Stimulated activated CD4-positive, alpha-beta T cell treated with anti-CD3 and anti-CD28 coated beads, Interleukin-1b, Interleukin-23, amount 100 ng/mL, for 4 hours (primary cell): ENCODE measurements at places on chromosomes 4 and X.
A peak's percentile ranks its signal among the peaks of the same experiment; 100 is the strongest.

GRCh38 chr4:24850674-24851073, 55.3 kb downstream of the SOD3 start:
- DNase-seq, result no peak

DNA sequence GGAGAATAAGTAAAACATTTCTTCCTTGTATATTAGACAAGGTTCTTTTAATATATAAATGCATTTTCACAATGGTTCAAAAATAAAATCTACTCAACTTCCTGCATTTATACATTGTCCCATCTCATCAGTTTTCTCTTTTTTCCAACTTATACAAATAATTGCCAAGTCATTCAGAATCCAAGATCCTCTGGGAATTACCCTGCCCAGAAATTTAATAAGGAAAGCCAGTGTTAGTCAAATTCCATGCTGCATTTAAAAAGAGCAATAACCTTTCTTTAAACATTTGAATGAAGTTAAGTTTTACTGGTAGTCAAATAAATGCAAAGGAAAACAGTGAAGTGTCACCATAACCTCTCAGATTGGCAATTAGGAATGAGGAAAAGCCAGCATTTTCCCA, 357.9 kb downstream of the PPP3CA start:
- DNase-seq, result no peak

- DNase-seq, result no peak
Measured at GRCh38 chr4:146382194-146382593, 139.5 kb downstream of the SLC10A7 start.

DNA sequence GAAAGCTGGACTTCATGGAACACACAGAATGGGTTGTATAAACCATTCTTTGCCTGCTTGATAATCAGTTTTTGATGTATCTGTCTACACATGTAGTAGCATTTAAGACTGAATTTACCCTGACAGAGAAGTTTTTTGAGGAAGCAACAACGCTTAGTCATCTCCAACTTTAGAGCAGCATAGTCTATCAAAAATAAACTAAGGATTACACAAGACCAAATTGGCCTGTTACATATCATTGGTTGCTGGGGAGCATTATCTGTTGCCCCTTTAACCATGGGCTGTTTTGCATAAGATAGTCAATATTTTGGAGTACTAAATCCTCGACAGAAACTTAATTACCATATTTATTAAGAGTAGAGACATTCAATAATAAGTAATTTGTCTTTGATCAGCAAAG, 347.4 kb downstream of the FAM47B start:
- no peak for DNase-seq

DNA sequence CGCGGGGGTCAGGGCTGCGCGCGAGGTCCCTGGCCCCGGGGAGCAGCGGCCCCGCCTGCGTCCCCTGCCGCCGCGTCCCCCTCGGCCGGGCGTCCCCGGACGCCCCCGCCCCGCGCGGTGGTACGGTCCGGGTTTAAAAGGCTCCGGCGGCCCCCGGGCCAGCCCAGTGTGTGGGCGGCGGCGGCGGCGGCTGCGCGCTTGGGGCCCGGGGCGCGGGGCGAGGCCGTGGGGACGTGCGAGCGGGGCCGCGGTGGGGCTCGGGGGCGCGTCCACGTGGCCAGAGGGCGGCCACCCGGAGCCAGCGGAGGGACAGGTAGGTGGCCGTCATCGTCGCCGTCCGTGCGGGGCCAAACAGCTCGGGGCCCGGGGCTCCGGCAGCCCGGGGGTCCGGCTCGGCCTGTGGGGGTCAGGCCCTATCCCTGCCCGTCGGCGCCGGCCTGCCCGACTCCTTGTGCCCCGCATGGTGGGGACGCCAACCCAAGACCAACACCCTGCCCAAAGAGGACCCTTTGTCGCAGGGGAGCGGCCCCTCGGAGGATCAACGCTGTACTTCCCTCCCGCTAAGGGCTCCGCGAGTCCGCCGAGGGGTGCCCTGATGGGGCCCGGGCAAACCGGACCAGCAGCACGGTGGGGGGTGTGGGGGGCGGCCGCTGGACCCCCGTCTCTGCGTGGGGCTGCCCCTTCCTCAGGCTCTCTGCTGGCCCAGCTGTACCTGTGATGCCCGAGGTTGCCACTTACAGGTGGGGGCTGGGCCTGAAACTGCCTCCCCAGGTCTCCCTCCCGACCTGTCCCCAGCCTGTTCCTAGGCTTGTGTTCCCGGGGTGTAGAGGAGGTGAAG, at the start of gene PLXNA3:
Gene PLXNA3, plus strand, starts transcription at position 166 of the 838 bp plus-strand sequence. CDS start 1,903 bp downstream, outside the sequence.
- peak; percentile 59 for DNase-seq

DNA sequence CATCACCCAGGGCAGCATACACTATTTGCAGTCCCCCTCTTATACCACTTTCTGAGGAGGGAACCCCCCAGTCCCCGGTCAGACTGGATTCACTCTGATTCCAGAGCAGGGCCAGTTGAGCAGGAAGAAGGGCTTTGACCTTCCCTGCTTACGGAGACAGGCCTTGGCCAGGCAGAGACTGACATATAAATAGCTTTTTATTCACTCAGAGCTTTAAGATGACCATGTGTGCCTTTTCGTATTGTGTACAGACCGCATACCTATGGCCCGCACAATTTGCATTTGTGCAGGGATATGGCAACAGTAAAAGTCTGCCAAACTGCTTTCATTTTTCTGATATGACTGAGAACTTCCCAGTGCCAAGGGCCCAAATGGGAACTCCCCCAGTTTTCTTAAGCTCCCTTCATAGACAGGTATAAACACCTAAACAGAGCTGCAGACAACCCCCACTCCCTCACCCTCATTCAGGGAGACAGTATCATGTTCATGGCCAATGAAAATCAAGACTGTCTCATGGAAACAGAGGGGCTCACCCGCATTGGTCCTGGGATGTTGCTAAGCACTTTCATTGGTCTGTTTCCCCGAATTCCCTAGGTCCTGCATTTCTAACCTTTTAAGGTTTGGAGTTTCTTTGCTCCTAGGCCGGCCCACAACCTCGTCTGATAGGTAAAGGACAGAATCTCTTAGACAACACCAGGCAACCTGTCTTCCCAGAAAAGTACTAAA, 86.0 kb downstream of the RTL5 start:
- no peak for DNase-seq

DNA sequence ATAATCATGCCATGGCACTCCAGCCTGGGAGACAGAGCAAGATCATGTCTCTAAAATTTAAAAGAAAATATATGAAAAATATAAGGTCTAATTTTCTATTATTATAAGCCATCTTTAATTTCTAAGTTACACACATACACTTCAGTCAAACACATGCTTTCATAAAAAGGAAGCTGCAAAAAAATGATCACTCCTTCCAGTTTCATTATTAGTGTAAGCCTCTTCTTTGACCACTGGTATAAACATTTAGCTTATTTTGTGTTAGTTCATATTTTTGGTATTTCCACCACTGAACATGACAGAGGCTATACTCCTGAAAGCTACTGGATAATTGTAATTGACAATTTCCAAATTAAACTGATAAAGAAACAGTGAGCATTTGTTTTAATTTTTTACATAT, 163.3 kb upstream of the USP38 start:
- no peak for DNase-seq

DNA sequence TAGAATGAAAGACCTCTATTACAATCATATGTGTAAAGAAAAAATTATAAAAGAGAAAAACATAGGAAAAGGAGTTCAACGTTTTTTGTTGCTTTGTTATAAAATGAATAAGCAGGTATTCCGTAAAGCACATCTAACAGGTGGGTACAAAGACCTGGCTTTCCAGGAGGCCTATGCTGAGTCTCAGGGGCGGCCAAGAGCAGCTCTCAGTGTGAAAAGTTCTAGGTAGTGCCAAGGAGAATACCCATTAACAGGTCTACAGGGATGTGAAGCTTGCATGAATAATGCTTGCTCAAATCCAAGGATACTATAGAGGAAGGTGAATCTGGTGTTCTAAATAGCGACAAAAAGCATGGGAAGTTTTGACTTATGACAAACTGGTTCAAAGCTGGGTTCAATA, 944.4 kb downstream of the PDHA2 start:
- DNase-seq, result no peak

DNA sequence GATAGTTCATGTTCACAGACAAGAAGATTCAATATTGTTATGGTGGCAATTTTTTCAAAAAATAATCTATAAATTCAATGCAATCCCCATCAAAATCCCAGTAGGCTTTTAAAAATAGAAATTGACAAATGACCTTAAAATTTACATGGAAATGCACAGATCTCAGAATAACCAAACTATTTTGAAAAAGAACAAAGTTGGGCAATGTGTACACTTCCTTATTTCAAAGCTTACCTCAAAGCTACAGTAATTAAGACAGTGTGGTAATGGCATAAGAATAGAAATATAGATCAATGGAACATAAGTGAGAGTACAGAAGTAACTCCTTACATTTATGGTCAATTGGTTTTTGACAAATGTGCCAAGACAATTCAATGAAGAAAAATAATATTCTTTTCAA, 39.0 kb downstream of the FRMD7 start:
- DNase-seq, result no peak

- peak; percentile 22 for DNase-seq
Measured at GRCh38 chr4:3074846-3075651, 568 bp downstream of the HTT start.

DNA sequence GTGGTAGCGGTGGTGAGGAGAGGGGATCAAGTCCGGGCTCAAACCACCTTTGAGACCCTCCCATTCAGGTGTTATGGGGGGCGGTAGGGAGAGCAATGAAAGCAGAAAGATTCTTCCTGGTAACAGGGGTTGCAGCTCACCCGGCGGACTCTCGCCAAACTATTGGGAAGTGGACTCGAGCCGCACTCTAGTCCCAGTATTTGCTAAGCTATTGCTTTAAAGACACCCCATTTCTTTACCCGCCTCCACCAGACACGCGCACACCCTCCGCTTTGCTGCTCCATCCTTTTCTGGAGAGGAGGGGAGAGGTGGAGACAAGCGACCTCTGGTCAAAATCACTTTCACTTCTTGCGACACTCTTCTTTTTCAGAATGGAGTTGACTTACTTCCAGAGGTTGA, 625 bp upstream of the GABRA4 start:
- DNase-seq, result no peak

DNA sequence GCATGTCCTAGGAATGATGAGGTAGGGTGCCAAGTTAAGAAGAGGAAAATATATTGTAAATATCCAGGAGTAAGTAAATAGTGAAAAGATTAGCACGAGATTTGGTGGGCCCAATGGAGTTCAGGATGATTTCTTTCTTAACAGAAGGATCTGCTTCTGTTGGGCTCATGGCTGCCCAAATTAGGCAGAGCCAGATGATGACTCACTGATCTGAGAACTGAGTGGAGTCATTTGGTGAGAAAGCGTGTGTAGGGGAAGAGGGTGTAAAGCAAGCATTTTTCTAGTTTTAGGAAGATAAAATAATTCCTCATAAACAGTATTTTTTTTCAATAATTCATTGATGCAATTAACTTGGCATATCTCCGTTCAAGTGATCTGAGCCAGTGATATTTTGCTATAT, 1.6 kb downstream of the TBX22 start:
- DNase-seq, result no peak

DNA sequence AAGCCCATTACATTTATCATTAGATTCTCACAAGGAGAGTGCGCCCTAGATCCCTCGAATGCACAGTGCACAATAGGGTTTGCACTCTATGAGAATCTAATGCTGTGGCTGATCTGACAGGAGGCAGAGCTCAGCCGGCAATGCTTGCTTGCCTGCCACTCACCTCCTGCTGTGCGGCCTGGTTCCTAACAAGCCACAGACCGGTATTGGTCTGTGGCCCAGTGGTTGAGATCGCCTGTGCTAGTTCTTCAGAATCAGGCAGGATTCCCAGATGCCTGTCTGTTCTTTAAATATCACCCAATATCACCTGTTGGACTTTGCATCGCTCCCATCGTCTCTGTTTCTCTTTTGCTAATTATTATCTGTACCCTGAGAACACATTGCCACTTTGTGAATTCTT, 14.0 kb downstream of the DSPP start:
- no peak for DNase-seq

DNA sequence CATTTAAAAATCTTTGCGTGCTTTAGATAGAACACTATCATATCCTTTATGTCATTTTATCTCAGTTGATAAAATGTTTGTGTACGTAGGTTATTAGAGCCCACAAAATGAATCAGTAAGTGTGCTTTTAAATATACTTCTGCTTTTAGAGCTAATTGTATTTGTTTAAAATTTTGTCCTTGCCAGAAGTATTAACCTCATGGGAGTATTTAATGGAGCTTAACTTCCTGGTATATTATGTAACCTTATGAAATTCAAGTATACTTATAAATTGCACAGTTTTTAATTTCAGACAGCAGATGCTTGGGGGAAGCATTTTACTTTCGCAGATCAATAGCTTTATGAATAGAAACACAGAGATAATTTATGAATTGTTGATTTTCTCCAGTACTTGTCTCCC, 90.2 kb downstream of the DIPK2B start:
- no peak for DNase-seq

- no peak for DNase-seq
Measured at GRCh38 chrX:13700380-13700779, 11.5 kb downstream of the RAB9A start.

DNA sequence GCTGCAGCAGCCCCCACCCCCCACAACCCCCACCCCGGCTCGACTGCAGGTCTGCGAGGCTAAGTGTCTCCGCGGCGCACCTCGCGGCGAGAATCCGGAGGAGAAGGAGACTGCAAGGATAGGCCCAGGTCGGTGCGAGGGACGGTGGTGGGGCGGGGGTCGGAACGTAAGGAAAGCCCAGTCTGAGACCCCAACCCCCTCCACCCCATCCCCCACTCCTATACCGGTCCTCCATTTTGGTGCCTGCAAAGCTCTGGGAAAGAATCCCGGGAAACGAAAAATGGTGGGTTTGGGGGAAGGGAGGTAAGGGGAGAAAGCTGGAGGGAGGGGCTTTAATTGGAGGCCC, 614 bp downstream of the BEX3 start:
- DNase-seq, result no peak

GRCh38 chr4:115489279-115489678, 375.9 kb upstream of the NDST4 start:
- DNase-seq, result no peak

GRCh38 chr4:22496165-22496813, 19.6 kb downstream of the ADGRA3 start:
- DNase-seq, result no peak

DNA sequence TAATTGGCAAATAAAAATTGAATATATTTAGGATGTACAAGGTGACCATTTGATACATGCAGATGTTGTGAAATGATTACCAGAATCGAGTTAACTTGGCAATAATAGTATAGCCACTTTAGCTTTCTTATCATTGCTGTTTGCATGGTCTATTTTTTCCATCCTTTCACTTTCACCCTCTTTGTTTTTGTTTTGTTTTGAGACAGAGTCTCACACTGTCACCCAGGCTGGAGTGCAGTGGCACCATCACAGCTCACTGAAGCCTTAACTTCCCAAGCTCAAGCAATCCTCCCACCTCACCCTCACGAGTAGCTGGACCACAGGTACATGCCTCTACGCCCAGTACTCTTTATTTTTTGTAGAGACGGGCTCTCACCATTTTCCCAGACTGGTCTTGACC, 218.6 kb upstream of the ADGRL3 start:
- DNase-seq, result no peak

- DNase-seq, result no peak
Measured at GRCh38 chrX:71958281-71958675, 47.6 kb downstream of the NHSL2 start.

DNA sequence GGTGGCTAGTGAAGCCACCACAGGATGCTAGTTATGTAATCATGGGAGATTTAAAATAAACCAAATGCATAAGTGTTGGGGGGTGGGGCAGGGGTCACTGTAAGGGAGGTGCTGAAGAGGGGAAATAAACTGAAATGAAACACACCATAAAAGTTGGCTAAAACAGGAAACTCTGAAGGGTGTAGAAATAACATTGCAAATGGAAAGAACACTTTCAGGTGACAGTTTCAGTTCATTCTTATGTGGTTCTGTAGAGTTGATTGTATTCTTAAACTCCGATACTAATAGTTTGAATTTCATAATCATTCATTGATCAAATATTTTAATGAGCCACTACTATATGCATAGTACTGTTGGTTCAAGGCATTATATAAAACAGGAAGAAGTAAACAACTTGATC, 80.1 kb downstream of the HDAC8 start:
- no peak for DNase-seq
